ENCODE measurements at places on chromosomes 5 and 9. TPM values are rescaled to one million over a fixed set of nuclear protein-coding genes. Genes with fewer than 3 reads are reported as not detected.

DNA sequence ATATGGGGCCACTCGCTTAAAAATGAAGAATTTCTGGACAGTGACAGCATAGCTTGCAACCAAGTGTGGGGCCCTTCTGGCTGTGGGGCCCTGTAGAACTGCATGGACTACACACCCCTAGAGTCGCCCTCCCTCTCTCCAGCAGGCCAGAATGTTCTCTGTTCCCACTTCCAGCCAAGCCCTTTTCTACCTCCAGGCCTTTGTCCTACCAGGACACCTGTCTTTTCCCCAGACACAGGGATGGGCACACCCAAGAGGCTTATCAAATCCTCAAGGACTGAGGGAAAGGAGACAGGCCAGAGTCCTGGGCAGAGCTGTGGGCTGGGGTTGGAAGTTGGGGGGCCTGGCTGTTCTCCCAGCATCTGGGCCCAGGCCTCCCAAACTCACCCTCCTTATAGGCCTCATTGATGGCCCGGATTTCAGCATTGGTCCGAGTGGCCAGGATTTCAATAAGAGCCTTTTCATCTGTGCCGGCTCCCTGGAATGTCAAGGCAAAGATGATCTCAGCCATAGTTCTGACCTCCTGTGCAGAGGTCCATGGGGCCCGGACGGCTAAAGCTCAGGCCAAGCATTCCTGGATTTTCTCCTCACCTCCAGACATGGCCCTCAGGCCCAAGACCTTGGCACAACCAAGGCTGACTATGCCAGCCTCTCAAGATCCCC, 38.2 kb upstream of the TNIP1 start:
- H3K27me3 ChIP-seq: no peaks in the 10 kb centered on the region
- no peak for DNase-seq
- H3K27ac ChIP-seq: peak overlapping the region; percentile 74
- H3K4me1 ChIP-seq: peaks cover 21% of the 10 kb centered on the region

DNA sequence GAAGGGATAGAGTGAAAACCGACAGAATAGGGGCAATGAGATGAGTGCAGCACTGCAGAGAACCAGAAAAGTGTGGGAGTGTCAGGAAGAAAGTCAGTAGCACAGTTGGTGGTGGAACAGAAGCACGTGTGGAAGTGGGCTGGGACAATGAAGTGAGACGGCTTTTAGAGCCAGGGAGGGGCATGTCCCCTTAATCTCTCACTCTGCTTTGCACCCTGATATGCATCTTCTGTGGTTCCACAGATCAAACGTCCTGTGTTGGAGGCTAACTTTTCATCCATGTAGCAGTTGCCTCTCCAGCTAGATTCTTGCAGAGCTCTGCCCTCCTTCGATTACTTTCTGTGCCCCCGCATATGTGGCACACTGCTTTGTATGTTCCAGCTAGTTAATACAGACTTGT, 163.6 kb downstream of the DOCK8 start:
- H3K27me3 ChIP-seq: no peaks in the 10 kb centered on the region
- H3K4me3 ChIP-seq: no peak overlapping the region
- DNase-seq: no peak
- no peak overlapping the region for H3K27ac ChIP-seq
- H3K36me3 ChIP-seq: no peaks in the 10 kb centered on the region
- no peaks in the 10 kb centered on the region for H3K4me1 ChIP-seq

DNA sequence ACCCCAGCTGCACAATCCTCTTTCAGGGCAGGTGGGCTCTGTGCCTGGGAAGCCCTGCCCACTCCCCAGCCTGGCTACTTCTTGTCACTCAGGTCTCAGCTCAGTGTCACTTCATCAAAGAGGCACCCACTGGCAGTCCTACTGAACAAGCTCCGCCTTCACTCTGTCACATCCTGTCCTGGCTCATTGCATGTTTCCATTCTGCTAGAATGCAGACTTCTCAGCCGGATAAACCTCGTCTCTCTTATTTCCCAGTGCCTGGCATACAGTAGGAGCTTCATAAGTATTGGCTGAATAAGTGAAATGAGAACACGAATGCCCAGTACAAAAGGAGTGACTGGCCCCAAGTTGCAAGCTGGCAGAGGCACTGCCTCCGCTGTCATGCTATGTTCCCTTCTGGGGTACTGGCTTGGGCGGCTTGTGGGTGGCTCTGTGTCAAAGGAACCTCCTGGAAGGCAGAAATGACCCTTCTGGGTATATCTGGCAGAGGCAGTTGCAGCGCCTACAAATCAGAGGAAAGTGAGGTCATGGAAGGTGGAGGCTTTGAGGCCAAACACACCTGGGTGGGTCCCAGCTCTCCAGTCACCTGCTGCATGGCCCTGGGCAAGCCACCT, 98.3 kb upstream of the PHYKPL start:
- no peak overlapping the region for H3K27ac ChIP-seq
- H3K27me3 ChIP-seq: no peaks in the 10 kb centered on the region
- H3K4me3 ChIP-seq: no peak overlapping the region
- DNase-seq: no peak
- no peaks in the 10 kb centered on the region for H3K4me1 ChIP-seq

DNA sequence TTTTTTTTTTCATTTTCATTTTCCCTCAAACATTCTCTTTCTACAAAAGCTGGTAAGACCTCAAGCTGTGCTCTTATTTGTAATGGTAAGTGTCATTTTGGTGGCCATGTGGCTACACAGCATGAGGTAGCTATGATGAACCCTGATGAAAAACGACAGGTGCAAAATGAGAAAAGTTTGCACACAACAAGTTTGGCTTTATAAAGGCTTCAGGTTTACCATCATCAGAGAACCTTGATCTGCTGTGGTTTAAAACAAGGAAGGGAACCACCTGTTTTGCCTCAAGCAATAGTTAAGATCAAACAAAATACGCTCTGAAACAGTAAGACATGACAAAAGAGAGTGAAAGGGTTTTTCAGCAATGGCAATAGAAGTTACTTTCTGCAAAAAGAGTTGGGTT, 1124.6 kb upstream of the ACO1 start:
- H3K27ac ChIP-seq: no peak overlapping the region
- H3K4me3 ChIP-seq: no peak overlapping the region
- no peaks in the 10 kb centered on the region for H3K36me3 ChIP-seq
- H3K27me3 ChIP-seq: no peaks in the 10 kb centered on the region
- no peaks in the 10 kb centered on the region for H3K4me1 ChIP-seq
- no peak for DNase-seq

DNA sequence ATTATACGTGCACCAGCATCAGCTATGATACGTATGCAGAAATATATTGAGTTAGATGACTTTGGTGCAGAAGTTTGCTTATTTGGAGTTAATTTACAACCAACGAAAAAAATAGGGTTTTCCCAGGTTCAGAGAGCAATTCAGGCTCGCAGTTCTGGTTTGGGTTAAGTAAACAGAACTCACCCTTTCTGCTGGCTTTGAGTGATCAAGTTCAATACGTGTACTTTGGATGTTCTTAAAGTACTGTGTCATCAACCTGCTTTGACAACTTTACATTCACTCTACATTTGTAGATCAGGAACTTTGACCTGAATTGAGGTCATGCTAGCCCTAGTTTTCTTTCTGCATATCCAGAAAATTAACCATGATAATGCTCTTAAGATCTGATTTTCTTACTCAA, 40.7 kb downstream of the ACOT12 start:
- H3K4me3 ChIP-seq: no peak overlapping the region
- H3K27ac ChIP-seq: peak overlapping the region; percentile 47
- no peak for DNase-seq
- no peaks in the 10 kb centered on the region for H3K4me1 ChIP-seq
- H3K36me3 ChIP-seq: no peaks in the 10 kb centered on the region
- no peaks in the 10 kb centered on the region for H3K27me3 ChIP-seq

DNA sequence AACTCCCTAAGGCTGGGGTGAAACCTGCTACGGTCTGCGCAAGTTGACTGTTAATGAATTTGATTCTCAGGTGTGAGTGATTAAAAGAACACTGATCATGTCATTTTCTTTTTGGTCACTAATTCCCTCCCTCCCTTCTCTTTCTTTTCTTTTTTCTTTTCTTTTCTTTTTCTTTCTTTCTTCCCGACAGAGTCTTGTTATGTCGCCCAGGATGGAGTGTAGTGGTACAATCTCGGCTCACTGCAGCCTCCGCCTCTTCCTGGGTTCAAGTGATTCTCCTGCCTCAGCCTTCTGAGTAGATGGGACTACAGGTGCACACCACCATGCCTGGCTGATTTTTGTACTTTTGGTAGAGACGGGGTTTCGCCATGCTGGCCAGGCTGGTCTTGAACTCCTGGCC, 2.6 kb downstream of the ANXA1 start:
- no peaks in the 10 kb centered on the region for H3K36me3 ChIP-seq
- peaks cover 4% of the 10 kb centered on the region for H3K4me1 ChIP-seq
- DNase-seq: no peak
- no peak overlapping the region for H3K4me3 ChIP-seq
- no peaks in the 10 kb centered on the region for H3K27me3 ChIP-seq

DNA sequence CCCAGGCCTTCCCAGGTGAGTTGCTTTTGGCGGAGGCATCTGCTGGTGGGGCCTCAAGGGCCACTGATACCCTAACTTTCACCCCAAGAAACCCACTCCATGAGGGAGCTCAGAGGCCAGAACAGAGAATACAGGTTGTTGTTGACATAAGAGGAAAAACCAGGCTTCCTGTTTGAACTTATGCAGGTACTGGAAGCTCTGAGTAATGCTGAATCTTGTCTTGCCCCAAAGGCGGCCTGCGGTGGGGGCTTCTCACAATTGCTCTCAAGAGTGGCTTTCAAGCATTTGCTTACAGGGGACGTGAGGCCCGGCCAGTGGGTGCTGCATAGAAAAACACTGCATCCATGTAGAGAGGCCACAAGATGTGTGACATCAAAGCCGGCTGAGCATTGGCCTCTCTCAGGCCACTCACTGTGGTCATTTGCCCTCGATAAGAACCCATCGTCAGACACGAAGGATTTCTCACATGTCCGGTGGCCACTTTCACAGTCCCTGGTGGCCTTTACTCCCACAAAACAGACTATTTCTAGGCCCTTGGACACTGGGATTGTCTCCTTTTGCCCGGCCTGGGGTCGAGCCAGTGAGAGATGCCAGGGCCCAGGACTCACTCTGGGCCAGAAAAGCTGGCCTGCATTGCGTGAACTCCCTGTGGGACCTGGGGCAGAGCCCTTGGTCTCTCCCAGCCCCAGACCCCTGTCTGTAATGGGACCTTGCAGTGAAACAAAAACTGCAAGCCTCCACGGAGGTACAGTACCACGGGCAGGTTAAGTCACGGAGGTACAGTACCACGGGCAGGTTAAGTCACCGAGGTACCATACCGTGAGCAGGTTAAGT, 34.5 kb upstream of the TCF7 start:
- no peaks in the 10 kb centered on the region for H3K27me3 ChIP-seq
- H3K4me1 ChIP-seq: no peaks in the 10 kb centered on the region
- no peaks in the 10 kb centered on the region for H3K36me3 ChIP-seq
- peak; percentile 65 for DNase-seq
- no peak overlapping the region for H3K4me3 ChIP-seq

DNA sequence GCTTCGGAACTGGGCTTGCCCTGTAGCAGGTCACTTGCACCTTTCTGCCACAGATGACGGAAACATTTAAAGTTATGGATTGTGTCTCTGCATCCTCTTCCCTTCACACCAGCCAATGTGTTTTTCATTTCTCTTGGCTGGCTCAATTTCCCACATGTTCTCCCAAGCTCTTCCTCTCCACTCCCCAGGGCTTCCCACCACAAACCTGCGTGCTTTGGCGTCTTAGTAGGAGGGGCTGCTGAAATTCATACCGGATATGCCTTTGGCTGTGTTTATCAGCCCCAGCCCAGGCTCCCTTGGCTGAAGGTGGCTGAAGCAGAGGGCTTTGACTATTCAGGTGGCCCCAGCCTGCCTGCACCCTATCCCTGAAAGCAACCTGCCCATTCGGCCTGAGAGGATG, 32.1 kb downstream of the ADRB2 start:
- no peaks in the 10 kb centered on the region for H3K36me3 ChIP-seq
- no peak overlapping the region for H3K4me3 ChIP-seq
- H3K27ac ChIP-seq: no peak overlapping the region
- no peaks in the 10 kb centered on the region for H3K27me3 ChIP-seq
- H3K4me1 ChIP-seq: no peaks in the 10 kb centered on the region

DNA sequence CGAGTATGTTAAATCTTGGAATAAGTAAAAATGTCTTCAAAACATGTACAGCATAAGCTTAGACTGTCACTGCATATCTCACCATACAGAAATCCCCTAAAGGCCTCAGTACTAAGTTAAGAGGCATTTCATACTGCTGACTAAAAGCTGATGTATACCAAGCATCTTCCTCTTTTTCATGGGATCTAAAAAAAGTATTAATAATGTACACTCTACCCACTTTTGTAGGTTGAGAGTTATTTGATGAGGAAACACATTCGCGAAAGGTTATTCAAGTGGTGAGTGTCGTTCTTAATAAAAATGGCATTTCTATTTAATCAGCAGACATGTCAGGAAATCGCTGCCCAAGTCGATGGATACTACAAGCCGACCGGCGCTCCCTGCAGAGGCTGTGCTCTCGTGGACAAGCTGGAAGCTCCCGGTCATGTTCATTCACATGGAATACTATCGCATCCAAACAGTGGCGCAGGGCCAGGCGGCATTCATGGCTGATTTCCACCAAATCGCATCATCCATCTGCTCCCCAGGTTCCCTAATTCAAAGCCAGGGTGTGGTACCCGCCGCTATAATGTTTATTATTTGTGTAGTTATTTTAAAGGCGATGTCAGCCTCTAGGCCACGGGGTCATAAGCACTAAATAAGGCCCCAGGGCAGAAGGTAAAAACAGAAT, 724 bp downstream of the SGTB start:
- peak overlapping the region; percentile 96 for H3K4me3 ChIP-seq
- H3K27me3 ChIP-seq: no peaks in the 10 kb centered on the region
- no peaks in the 10 kb centered on the region for H3K36me3 ChIP-seq
- peak; percentile 63 for DNase-seq
- H3K4me1 ChIP-seq: no peaks in the 10 kb centered on the region

- DNase-seq: no peak
- no peak overlapping the region for H3K27ac ChIP-seq
- H3K36me3 ChIP-seq: no peaks in the 10 kb centered on the region
- H3K27me3 ChIP-seq: no peaks in the 10 kb centered on the region
- H3K4me1 ChIP-seq: no peaks in the 10 kb centered on the region
Measured at GRCh38 chr9:134566196-134566847, 75.3 kb upstream of the COL5A1 start.

DNA sequence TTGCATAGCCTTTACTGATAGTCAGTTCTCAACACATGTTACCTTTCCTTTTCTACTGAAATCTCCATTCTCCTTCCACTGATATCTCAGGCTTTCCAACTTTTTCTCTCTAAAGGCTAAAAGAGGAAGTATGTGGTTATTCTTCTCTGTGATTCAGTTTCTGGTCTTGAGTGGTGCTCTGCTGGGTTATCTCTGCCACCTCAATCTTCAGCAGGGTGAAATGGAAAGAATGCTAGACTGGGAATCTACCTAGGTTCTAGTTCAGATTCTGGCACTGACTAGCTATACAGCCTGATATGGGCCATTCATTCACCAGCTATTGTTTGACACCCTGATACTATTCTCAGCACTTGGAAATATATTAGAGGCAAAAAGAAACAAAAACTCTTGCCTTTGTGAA, 124.9 kb upstream of the GRIA1 start:
- DNase-seq: no peak
- no peak overlapping the region for H3K4me3 ChIP-seq
- H3K36me3 ChIP-seq: no peaks in the 10 kb centered on the region
- no peak overlapping the region for H3K27ac ChIP-seq
- H3K27me3 ChIP-seq: no peaks in the 10 kb centered on the region
- no peaks in the 10 kb centered on the region for H3K4me1 ChIP-seq

PCDH12 gene
- 0.83 TPM for total RNA-seq

CARD9 gene
- total RNA-seq: 14.9 TPM

CCDC192 gene
- total RNA-seq: not detected

PCDHA13 gene
- total RNA-seq: 0.27 TPM

INPP5E gene
- 19.8 TPM for total RNA-seq

MSX2 gene
- total RNA-seq: 1.6 TPM

FAM151B gene
- total RNA-seq: 3.9 TPM
